T-helper 22 cell (primary cell): ENCODE measurements at places on chromosomes 7 and 10.
A peak's percentile ranks its signal among the peaks of the same experiment; 100 is the strongest.

- DNase-seq = no peak
These were observed 182.6 kb upstream of the RNF32 start for GRCh38 chr7:156458011-156458410.

DNA sequence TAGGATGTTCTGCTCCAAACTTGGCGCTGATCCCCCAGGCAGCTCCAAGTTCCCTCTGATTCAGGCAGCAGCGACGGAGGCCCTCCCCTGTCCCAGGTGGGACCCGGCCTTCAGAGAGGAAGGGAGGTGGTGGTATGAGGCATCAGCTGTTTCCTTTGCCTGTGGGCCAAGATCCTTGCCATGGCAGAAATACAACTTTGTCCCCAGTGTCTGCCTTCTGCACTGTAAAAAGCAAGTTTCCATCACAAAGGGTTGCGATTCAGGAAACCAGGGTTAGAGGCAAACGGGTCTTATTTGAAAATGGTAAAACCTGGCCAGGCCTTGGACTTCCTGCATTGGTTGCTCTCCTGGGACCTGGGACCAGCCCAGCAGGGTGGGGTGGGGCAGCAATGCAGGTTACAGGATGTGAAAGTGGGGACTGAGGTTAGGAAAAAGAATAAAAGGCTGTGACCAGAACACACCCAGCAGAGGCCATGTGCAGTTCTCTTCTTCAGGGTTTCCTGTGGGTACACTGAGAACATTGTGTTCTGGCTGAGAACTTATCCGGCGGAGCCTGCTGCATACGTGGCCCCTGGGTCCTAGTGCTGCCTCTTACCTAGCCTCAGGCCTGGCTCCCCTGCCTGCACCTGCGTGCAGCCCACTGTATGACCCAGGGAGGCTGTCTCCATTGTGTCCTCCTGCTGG lies 25.1 kb upstream of the DDIT4 start:
- peak; percentile 58 for DNase-seq

GRCh38 chr10:1169981-1170866 lies 114.0 kb downstream of the WDR37 start:
- DNase-seq = no peak

DNA sequence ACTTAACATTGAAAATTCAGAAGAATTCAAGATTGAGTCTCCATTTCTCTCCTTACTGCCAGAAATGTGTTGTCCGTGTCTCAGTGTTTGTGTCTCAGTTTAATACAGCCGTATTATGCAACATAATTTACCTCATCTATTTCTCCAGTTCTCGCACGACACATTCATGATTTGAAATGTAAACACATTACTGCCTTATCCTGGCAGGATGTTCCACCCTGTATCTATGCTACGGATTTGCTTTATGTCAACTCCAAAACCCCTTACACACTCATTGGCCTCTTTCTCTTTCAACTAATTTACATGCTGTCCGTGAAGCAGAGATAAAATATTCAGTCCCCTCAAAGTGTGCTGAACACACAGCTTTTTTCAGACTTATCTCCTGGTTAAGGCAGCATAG lies 653.7 kb upstream of the SEMA3D start:
- no peak for DNase-seq

GRCh38 chr7:140534743-140535142 lies 55.4 kb upstream of the MKRN1 start:
- no peak for DNase-seq

DNA sequence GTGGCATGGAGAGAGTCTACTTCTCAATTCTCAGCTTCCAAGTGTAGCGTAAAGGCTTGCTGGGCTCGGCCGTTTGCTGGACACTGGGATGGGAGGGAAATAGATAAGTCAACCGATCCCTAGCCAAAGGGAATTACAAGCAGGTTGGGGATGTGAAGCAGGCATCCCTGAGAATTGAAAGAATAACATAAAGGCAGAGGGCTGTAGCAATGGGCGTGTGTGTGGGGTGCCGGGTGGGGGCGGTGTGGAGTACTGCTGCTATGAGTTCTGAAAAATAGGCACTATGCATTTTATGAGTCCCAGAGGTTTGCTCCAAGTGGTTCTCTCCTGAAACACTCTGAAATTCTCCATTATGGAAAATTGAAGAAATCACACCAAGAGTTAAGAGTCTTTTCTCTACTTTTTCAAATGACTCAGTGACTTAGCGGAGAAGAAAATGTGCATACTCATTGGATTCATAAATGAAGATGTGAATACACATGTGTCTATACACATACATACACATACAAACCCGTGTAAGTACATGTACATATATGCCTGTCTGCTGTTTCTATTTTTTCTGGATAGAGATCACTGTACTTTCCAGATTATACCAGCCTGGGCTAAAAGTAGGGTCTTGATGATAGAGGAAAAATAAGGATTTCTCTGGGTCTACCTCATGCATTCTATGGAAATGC lies 65.4 kb downstream of the ADRA2A start:
- no peak for DNase-seq

DNA sequence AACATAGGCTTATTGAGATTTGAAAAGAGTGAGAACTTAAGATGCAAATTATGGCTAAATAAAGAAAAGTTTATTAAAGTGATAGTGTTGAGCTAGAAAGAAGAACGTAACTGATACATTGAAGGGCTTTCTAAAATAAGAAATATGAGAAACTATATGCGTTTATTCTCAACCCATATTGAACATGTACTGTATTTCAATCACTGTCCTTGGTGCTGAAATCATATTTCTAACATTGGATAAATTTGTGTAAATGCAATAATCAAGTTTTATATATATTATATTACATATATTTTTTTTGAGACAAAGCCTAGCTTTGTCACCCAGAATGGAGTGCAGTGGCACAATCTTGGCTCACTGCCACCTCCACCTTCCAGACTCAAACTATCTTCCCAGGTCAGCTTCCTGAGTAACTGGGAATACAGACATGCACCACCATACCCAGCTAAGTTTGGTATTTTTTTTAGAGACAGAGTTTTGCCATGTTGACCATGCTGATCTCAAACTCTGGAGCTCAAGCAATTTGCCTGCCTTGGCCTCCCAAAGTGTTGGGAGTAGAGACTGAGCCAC lies 1065.8 kb downstream of the REEP3 start:
- no peak for DNase-seq

GRCh38 chr7:26200038-26200443 lies 505 bp downstream of the HNRNPA2B1 start:
- peak; percentile 54 for DNase-seq

- no peak for DNase-seq
These were observed 30.5 kb upstream of the ZC3HAV1L start for GRCh38 chr7:139066315-139066714.

DNA sequence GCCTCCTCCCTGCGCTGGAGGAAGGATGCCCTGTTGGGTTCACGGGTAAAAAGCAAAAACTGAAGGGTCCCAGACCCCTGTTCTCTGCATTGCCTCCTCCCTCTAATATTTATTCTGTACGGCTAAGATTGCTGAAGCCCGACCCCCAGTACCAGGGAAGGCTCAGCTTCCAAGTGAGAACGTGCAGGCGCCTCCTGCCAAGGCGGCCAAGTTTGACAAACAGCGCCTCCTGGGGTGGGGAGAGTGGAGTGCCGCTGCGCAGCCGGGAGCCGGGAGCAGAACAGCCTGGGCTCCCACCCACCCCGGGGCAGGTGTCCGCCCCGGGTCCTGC lies 4.7 kb upstream of the EBF3 start:
- no peak for DNase-seq

GRCh38 chr10:36738738-36739431 lies 386.5 kb upstream of the ANKRD30A start:
- DNase-seq = no peak

DNA sequence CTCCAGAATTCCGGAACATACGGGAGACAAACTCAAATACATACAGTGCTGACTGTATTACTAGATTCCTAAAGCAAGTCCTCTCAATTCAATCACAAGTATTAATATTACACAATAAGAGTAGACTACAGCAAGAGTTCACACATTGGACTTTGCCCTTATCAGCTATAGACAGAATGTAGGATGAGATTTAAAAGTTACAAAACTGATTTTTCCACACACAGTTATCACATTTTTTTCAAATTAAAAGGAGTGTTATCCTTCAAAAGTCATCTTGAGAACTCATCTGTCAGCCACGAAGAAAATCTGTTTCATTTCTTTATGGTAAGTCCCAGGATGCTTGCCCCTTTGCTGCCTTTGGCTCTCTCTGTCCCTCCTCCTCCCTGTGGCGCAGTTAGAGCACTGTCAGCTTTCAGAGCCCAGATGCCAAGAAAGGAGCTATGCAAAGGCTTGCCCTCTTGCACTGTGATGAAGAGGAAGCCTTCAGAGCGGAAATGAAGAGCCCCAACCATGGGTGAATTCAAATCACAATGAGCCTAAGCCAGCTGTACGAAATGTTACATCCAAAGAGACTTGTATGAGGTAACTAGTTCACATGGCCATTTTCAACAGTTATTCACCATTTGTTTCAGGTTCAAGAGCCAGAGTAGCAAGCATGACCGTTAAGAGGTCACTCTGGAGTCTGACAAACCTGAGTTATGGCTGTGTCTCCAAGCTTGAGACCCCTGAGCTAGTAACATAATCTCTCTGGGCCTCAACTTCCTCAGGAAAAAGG lies 10.7 kb downstream of the NCOA4 start:
- no peak for DNase-seq

GRCh38 chr10:26567351-26567721 lies 129.2 kb downstream of the APBB1IP start:
- DNase-seq = no peak

DNA sequence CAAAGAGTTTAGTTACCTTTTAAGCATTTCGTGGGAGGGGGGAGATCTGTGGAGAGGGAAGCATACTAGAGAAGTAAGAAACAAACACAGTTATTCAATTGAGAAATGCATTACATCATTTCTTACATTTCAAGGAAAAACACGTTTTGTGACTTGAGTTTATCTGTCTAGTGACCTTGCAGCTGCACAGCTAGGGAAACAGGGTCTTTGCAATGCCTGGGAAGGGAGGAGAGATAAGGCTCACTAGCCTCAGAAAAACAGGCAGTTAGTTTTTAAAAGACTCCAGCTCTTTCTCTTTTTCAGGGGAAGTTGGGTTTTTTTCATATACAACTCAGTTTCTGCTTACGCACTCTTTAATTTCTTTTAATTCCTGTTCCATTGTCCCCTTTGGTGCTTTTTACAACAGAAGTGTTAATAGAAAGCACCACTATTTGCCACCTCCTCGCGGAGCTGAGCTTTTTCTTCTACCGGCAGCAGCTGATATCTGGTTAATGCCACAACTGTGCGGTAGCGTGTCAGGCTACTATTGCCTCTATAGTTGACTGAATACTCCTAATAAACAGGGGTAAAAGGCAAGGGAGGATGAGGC lies 5.6 kb downstream of the CYP3A43 start:
- DNase-seq = no peak

- DNase-seq = no peak
These were observed 598.8 kb downstream of the SUGCT start for GRCh38 chr7:40733578-40733977.

DNA sequence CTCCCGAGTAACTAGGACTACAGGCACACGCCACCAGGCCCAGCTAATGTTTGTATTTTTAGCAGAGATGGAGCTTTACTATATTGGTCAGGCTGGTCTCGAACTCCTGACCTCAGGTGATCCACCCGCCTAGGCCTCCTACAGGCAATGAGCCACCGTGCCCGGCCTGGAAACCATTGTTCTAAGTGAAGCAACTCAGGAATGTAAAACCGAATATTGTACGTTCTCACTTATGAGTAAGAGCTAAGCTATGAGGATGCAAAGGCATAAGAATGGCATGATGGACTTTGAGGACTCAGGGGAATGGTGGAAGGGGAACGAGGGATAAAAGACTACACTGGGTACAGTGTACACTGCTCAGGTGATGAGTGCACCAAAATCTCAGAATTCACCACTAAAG lies 235.1 kb upstream of the AUTS2 start:
- no peak for DNase-seq

DNA sequence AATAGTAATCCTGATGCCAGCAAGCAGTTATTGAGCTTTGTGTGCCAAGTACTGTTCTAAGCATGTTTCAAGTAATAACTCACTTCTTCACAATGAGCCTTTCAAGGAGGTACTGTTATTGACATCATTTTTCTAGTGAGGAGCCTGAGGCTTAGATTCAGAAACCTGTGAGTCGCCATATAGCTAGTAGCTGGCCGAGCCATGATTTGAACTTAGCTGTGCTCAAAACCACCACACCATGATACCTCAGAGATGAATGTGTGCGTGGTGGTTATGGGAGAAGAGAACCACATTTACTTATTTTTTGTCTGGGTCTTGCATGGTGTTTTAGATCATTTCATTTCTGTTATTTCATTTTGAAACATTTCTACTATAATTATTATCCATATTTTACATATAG lies 578.9 kb downstream of the AUTS2 start:
- DNase-seq = no peak

- no peak for DNase-seq
These were observed 78.6 kb downstream of the NRF1 start for GRCh38 chr7:129689995-129690581.

DNA sequence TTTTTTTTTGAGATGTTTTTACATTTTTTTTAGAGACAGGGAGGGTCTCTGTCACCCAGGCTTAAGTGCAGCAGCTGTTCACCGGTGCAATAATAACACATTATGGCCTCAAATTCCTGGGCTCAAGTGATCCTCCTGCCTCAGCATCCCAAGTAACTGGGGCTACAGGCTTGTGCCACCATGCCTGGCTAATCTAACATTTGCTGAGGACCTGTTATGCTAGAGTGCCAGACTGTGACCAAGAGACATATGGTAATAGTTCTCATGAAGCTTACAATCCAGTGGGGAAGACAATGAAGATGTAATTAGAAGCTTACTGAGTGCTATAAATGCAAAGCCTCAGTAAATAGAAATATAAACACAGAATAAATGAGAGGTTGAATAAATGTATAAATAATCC lies 17.6 kb upstream of the ORC5 start:
- no peak for DNase-seq

- no peak for DNase-seq
These were observed 21.3 kb upstream of the AGR2 start for GRCh38 chr7:16826060-16826459.

- no peak for DNase-seq
These were observed 168.3 kb downstream of the MYOF start for GRCh38 chr10:93313798-93314197.

DNA sequence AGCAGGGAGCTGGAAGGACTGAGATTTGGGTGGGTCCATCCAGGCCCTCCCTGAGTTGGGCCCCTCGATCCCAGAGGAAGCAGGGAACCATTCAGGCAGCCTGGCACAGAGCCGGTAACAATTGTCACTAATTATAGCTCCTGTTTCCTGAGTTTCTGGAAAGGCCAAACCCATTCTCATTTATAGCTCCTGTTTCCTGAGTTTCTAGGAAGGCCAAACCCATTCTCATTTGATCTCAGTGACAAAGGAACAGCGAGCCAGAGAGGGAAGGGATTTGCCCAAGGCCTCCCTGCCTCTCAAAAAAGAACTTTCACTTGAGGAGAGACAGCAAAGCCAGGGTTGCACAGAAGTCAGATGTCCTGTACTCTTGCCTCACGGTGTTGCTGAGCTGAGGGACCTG lies 521.9 kb downstream of the TYW1 start:
- no peak for DNase-seq

DNA sequence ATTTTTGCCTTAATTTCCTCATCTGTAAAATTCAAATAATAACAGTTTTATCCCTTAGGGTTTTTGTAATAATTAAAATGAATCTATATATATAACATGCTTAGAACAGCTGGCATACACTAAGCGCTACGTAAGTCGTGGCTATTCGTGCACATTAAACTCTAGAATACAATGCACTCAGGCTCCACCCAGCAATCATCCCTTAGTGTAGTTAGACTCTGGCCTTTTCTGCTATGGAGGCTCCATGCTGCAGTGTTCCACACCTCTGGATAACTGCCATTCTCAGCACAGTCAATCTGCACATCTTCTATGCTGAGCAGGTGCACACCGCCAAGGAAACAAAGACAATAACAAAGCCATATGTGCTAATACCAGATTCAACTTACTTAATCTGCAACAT lies 92.9 kb downstream of the IPMK start:
- no peak for DNase-seq
